H54 (cell line): ENCODE measurements at places on chromosomes 1 and 21.

GRCh38 chr1:155166471-155167165, 6.5 kb downstream of the KRTCAP2 start:
- DNase-seq = no peak

DNA sequence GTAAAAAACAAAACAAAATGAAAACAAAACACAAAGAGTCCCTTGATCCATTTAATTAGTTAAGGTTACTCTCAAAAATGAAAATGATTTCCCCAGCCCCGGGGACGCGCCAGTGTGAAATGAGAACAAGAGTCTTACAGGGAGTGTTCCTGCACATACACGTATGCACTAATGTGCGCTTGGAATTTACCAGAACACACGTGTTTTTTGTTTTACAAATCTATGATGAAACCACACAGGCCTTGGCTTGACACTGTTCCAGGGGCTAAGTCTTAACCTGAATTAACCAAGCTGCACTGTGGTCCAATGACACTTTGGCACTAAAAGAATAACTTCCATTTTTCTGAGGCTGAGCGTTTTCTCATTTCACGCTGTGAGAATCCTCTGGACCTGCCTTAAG, 63.7 kb downstream of the SLC45A1 start:
- no peak for DNase-seq

- DNase-seq = no peak
These were observed 6.9 kb downstream of the ENO1 start for GRCh38 chr1:8871539-8871935.

DNA sequence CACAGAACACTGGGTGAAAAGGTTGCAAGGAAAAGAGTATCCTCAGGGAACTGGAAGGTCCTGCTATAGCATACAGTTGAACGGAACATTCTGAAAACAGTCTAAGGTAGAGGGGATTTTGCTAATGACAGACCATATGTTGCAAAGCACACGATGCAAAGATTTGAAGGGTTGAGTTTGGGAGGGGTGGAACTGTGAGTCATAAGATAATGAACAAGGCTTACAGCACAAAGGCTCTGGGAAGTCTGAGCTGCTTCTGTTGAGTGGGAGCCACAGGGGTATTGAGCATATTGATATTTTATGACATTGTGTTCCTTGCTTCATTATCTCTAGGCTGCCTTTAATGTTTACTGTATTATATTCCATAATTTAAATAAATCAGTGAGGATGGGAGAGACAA, 104.9 kb downstream of the PLPPR4 start:
- no peak for DNase-seq

DNA sequence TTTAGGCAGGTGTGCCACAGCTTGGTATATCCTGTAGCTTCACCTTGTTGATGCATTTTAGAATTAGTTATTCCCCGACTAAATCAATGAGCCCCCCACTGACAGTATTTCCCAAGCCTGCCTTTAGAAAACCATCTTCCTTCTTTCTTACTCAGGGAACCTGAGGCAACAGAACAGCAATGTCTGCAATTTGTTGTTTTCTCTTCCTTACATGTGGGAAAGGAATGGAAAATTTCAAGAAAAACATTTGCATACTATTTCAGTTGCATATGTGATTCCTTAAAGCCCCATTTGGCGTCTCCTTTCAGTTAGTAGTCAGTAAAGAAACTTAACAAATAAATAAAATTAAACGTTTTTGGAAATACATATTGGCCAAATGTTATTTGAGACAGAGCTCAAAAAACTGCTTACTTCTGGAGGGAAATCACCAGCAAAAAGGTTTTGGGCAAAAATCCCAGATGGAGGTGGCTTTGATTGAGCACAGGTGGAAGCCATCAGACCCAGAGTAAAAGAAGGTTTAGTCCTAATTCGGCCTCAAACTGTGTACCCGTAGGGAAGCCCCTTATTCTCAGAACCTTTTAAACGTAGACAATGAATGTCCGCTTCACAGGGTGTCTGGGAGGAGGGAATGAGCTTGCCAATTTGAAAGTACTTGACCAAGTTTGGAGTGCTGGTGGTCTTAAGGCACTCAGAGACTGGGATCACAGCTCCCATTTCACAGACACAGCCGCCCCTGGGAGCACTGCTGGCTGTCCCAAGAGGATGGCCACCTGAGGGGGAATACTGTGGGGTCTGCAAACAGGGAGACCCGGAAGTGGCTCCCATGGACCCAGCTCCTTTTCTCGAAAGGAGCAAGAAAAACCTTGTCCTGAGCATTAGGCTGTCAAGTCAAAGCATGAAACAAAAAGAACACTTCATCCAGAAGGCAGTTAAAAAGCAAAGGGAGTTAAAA, 9.4 kb downstream of the LHX4 start:
- DNase-seq = no peak

DNA sequence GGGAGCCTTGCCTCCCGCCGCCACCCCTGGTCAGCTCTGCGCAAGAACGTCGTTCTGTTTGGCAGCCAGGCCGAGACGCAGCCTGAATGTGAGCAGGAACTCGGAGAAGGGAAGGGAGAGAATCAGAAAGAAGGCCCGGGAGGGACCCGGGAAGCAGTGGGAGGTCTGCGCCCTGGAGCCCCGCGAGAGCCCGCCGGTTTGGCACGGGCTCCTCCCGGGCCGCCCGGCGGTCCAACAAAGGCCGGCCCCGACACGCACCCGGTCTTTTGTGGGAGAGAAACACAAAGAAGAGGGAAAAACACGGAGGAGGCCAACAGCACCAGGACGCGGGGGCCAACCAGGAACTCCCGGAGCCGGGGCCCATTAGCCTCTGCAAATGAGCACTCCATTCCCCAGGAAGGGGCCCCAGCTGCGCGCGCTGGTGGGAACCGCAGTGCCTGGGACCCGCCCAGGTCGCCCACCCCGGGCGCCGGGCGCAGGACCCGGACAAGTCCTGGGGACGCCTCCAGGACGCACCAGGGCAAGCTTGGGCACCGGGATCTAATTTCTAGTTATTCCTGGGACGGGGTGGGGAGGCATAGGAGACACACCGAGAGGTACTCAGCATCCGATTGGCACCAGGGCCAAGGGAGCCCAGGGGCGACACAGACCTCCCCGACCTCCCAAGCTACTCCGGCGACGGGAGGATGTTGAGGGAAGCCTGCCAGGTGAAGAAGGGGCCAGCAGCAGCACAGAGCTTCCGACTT, 2.7 kb upstream of the OLIG2 start:
- DNase-seq = no peak

- DNase-seq = no peak
These were observed 37.2 kb downstream of the LACTBL1 start for GRCh38 chr1:22935433-22935832.

GRCh38 chr1:113714606-113715269, 44.5 kb downstream of the PHTF1 start:
- no peak for DNase-seq

- no peak for DNase-seq
These were observed 4.0 kb upstream of the GPR3 start for GRCh38 chr1:27388337-27389005.

GRCh38 chr1:110006516-110006915, 22.0 kb downstream of the AHCYL1 start:
- no peak for DNase-seq

DNA sequence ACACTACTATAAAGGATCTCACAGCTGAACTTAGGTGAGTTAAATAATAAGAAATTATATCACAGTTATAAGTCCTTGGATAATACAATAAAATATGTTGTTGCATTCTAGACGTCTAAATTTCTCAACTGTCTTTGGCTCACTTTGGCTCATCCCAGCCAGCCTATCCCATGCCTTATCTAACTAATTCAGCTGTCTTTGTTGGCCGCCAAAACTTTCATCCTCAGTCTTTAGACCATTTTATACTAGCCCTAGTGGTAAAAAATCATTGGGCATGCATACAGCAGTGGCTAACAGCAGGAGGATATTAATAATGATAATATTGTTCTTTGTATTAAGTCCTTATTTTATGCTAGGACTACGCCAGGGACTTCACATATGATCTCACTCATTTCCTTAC, 59.3 kb downstream of the CCDC18 start:
- DNase-seq = no peak

- DNase-seq = no peak
These were observed 294.0 kb upstream of the ADGRL2 start for GRCh38 chr1:81506699-81507098.

DNA sequence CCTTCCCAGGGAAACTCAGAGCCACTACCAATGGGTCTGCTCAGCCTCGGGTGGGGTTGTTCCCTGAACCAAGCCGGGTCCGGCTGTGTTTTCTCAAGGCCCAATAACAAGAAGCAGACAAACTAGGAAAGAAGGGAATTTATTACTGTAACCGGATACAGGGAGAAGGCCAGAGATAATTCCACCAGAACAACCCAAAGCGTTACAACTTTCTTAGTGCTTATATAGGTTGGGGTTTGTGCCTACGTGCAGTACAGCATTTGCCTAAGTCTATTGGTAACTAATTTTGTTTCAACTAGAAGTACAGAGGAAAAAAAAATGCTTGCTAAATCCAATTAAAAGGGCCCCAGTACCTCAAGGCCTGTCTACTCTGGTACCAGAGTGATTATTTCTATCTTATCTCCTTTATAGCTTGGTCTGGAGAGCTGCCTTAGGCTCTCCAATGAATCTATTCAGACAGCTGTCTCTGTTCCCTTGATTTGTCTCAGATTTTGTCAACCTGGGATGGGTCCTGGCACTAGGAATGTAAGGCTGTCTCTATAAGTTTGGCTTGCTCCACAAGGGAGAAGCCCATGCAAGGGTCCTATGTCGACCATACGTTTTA, 57.3 kb upstream of the CCDC190 start:
- DNase-seq = no peak

- no peak for DNase-seq
These were observed 59.5 kb upstream of the KDM4A start for GRCh38 chr1:43590388-43590925.

- DNase-seq = no peak
These were observed 3.3 kb upstream of the FAM78B start for GRCh38 chr1:166170075-166170474.

GRCh38 chr1:215665215-215665614, 98.1 kb downstream of the KCTD3 start:
- peak; percentile 19 for DNase-seq

DNA sequence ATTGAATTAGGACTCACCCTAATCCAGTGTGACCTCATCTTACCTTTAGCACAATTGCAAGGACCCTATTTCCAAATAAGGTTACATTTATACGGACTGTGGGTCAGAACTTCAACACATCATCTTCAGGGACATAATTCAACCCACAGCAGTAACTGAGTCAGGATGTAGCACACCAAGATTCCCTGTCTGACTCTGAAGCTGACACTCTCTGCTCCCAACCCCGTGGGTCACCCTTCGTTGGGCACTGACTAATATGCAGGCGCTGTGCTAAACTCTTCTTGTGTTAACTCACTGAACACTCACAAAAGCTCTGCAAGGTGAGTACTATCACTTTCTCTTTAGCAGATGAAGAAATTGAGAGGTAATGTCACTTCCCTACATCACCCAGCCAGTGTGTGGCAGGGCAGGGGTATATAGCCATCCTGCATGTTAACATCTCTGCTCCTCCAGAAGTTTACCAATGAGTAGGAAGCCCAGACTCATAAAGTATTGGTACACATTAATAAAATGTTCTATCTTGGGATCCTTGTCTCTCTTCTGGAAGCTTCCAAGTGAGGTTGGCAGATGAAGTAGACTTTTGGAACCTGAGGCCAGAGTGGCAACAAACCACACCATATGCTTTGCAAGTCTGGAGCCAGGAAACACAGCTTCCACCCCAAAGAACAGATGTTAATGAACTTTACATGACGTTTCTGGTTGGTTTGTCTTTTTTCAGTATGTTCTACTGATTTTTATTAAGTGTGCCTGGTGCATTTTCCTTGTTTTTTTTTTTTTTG, 139.2 kb upstream of the KLHDC7A start:
- DNase-seq = no peak

GRCh38 chr1:231959225-231959884, 332.8 kb downstream of the DISC1 start:
- no peak for DNase-seq

DNA sequence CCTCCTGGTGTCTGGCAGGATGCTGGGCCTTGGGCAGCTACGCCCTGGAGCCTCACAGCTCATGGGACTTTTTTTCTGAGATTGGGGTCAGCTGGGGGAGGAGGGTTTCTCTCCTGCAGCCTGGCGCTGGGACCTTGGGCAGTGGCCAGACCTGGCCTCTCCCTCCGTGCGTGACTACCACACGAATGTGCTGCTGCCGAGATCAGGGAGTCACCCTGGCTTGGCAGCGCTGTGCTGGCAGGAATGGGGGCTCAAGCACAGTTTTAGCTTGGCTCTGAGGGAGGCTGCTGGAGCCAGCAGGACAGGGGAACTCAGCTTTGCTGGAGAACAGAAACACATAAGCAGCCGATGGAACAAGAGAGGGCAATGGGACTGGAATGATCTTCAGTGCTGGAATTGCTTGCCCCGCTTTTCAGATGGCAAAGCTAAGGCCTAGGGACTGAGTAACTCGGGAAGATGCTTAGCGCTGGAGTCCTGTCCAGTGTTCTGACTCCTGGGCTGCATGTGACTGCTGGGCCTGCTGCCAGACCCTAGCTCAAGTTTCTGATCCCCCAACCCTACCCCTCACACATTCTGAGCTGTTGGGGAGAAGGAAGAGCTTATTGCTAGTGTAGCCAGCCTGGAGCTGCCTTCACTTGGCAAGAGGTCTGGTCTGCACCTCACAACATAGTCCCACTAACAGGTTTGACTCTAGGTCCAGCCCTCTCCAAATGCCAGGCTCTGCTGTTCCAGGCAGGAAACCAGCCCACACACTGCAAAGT, 69.9 kb downstream of the NAV1 start:
- no peak for DNase-seq

DNA sequence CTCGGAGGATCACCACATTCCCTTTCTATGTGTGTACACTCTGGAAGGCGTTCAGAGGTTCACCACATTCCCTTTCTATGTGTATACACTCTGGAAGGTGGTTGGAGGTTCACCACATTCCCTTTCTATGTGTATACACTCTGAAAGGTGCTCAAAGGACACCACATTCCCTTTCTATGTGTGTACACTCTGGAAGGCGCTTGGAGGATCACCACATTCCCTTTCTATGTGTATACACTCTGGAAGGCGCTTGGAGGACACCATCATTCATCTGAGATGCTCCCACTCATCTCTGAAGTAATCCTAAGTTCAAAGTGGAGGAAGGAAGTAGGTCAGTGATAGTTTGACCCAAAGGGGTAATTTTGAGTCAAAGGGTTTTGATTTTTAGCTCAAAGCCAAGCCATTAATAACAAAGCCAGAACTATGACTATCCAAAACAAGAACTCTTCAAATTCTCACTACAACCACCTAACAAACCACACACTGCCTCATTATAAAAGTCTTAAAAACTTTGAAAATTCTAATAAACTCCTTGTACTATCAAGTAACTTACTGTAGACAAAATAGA, 32.9 kb downstream of the NRIP1 start:
- DNase-seq = no peak

DNA sequence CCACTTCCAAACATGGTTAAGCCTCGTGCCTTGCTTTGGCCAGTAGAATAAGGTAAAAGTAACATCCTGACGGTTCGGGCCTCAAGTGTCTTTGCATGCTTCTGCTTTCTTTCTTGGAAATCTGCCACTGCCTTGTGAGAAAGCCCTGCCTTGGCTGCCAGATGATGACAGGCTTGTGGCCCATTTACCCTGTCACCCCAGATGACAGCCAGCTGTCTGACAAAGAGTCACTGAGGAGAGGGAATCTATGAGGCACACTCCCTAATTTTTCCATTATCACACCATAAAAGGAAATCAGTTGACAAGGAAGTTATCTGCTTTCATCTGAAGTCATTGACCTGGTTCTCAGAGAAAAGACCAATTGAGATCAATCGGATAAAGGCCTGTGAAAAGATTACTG, 199.8 kb downstream of the USH2A start:
- no peak for DNase-seq
